ENCODE measurements at places on chromosomes 16 and 17. TPM values are rescaled to one million over a fixed set of nuclear protein-coding genes. Genes with fewer than 3 reads are reported as not detected.

- no peak for DNase-seq
Observed at GRCh38 chr16:86048221-86048620, 149.3 kb downstream of the IRF8 start.

DNA sequence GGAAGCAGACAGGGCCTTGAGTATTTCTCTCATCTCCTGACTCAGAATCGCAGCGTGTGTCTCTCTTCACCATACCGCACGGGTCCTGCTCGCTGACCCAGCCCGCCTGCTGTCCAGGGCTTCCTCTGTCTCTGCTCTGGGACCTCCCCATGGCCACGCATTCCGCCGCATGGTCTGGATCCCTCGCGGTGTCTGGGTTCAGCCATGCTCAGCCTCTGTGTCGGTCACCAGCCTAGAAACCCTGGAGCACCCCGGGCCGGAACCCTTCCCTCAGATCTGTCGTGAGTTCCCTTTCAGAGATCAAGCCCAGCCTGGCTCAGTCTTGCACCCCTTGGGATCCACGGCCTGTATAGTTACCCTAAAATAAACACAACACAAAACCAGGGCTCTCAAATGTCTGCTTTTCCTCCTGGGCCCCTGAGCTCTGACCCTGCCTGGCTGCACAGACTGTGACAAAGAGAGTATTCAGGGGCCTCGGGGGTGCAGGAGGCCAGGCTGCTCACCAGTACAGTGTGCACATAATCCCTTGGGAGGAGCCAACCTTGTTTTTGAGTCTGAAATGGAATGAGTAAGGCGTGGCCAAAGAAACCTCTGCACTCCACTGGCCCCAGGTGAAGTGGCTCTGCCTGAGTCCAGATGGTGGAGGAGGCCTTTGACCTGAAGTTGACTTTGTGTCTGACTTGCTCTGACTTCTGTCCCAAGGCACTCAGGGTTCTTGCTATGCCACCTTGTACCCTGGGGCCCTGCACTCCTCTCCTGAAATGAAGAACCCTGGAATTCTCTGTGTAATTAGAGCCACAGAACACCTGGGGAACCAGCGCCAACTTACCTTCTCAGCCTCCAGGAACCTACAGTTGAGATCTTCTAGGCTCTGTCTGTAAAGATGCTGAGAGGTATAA is 5.8 kb upstream of the SPIRE2 start:
- DNase-seq = no peak

GRCh38 chr16:56983211-56983751 is 6.1 kb upstream of the NLRC5 start:
- DNase-seq = no peak

GRCh38 chr17:44795928-44796327 is 34.2 kb downstream of the GJC1 start:
- no peak for DNase-seq

- no peak for DNase-seq
Observed at GRCh38 chr16:86222547-86222946, 287.8 kb upstream of the FOXF1 start.

GRCh38 chr16:79651363-79651762 is 50.8 kb upstream of the MAF start:
- no peak for DNase-seq

DNA sequence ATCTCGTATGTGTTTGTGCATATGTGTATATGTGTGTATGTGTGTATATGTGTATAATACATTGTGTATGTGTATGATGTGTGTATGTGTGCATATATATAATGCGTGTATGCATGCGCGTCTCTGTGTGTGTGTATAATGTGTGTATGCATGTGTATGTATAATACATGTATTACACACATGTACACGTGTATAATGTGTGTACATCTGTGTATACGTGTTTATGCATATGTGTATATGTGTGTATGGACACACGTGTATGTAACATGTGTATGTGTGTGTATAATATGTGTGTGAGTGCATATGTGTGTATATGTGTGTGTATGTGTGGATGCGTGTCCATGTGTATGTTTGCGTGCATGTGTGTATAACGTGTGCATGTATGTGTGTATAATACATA is 433.7 kb upstream of the RBFOX1 start:
- DNase-seq = no peak

- no peak for DNase-seq
Observed at GRCh38 chr16:48539485-48540221, 70.3 kb downstream of the N4BP1 start.

- DNase-seq = no peak
Observed at GRCh38 chr16:73319737-73320136, 271.8 kb upstream of the ZFHX3 start.

- no peak for DNase-seq
Observed at GRCh38 chr17:50239937-50240336, 34.3 kb upstream of the TMEM92 start.

DNA sequence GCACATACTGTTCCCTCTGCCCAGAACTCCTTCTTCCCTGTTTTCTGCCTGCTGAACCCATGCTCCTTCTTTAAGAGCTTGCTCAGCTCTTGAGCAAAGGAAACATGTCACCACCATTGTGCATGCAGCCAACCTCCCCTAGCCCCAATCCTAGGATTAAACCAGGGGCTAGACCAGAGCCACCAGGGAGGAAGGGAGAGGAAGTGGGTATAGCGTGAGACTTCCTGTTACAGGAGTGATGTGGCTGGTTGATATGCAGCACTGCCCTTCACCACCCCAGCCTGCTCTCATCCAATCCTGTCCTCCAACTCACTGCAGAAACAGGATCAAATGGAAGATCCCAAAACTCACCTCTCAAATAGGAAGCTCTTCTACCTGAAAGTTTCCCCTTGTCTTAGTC is 67.1 kb upstream of the CDH5 start:
- no peak for DNase-seq

DNA sequence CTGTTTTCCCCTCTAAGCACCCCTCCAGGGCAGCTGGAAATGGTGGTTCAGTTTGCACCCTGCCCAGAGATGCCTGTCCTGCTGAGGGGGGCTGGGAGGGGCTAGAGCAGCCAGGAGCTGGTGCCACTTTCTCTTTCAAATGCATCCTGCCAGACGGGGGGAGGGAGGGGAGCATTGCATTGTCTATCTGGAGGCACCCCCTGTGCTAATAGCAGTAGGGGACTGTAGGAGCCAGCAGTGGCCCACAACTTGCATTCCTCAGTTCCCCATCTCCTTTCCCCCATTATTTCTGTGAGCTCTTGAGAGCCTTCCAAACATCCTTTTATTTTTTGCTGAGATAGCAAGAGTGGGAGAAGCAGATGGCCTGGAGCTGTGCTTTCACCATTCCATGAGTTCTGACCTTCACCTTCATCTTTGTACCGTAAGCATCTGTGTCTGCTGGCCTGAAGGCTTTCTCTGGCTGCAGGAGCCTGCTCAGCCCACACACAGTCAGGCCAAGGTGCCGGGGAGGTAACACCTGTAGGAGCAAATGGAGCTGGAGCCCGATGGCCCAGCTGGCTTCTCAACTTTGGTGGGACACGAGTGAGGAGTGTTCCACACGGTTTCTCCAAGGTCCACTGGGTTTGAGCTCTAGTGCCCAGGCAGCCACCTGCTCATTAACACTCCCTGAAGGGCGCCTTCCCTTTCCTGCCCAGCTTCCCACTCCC is 5.2 kb downstream of the WFDC1 start:
- no peak for DNase-seq

GRCh38 chr16:12515346-12515745 is 288.3 kb downstream of the CPPED1 start:
- no peak for DNase-seq

- DNase-seq = no peak
Observed at GRCh38 chr17:52011064-52011463, 147.4 kb downstream of the CA10 start.

GRCh38 chr17:52885882-52886281 is 727.4 kb upstream of the CA10 start:
- no peak for DNase-seq

GRCh38 chr17:17900615-17901520 is 64.1 kb upstream of the SREBF1 start:
- peak; percentile 78 for DNase-seq

- DNase-seq = no peak
Observed at GRCh38 chr17:31579265-31579664, 187.8 kb downstream of the RAB11FIP4 start.

- no peak for DNase-seq
Observed at GRCh38 chr16:30934827-30935557, 11.6 kb downstream of the FBXL19 start.

- no peak for DNase-seq
Observed at GRCh38 chr17:6427279-6427781, 7.6 kb downstream of the AIPL1 start.

GRCh38 chr16:67329901-67330300 is 3.3 kb downstream of the LRRC36 start:
- no peak for DNase-seq

The MVP gene
- 17.9 TPM for polyA plus RNA-seq

The RBFOX1 gene
- 59.9 TPM for polyA plus RNA-seq

The RRAD gene
- polyA plus RNA-seq = 4.9 TPM

The CX3CL1 gene
- polyA plus RNA-seq = 5.6 TPM

The LRRC37B gene
- polyA plus RNA-seq = 12.7 TPM

The SPDYE4 gene
- not detected for polyA plus RNA-seq

The SLC13A2 gene
- polyA plus RNA-seq = not detected

The PMFBP1 gene
- 1.5 TPM for polyA plus RNA-seq

The SLFN12L gene
- not detected for polyA plus RNA-seq

The VPS35L gene
- 29.1 TPM for polyA plus RNA-seq

The KRTAP9-4 gene
- not detected for polyA plus RNA-seq
